ENCODE measurements at places on chromosomes 1 and 21.

- no peak for DNase-seq
Observed at GRCh38 chr1:13830616-13831280, 130.8 kb downstream of the PRDM2 start.

DNA sequence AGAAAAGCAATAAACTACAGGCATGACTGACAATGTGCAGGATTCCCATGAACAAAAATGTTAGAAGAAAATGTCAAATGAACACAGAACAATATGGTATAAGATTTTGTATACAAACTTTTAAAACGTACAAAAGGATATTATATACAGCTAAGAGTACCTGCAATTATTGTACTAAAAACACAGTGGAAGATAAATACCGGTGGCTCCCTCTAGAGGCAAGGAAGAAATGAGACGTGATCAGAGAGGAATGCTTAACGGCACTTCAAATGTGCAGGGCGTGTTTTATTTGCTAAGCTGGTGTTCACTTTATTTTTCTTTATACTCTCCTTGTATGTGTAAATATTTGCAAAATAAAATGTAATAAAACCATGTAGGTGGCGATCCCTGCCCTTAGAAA lies 191.8 kb upstream of the SAMSN1 start:
- DNase-seq: peak; percentile 12

DNA sequence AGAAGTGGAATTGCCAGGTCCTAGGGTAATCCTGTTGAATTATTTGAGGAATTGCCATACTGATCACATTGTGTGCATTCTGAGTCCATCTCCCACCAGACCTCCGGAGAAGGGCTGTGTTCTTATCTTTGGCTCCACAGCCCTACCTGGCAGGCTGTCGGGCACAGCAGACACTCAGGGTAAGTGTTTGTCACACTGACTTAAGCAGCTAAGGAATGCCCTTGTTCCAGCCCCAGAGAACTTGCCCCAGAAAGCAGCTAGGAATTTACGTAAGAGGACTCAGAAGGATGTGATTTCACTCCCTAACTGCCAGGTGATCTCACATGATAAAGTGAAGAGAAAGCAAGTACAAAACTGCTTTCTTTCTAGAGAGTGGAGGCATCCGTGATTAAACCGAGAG lies 21.0 kb downstream of the VASH2 start:
- DNase-seq: no peak

- DNase-seq: no peak
Observed at GRCh38 chr1:230643908-230644307, 1.6 kb downstream of the COG2 start.

- DNase-seq: no peak
Observed at GRCh38 chr1:239421811-239422210, 35.4 kb downstream of the CHRM3 start.

DNA sequence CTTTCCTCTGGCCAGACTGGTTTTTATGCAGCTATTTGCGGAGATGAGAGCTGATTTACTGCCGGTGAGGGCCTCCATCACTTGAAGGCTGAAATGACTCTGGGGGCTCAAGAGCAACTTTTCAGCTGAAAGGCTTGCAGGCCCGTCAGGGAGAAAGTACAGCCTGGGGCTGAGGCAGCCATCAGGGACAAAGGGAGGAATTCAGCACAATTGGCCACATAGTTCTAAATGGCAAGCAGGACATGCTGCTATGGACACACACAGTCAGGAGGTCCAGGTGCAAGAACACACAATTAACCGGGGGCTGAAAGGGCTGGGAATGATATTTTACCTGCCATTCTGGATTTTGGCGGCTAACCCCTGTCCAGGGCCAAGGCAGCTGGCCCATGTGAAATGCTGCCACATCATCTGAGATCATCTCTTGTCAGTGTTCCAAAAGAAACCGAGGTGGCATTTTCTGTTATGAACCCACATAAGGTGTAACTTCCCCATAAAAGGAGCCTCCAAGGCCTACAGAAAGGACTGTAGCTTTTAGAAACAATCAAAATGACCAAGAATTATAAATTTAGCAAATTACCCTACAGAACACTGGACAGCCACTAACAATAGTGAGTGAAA lies 58.2 kb downstream of the LMX1A start:
- no peak for DNase-seq

DNA sequence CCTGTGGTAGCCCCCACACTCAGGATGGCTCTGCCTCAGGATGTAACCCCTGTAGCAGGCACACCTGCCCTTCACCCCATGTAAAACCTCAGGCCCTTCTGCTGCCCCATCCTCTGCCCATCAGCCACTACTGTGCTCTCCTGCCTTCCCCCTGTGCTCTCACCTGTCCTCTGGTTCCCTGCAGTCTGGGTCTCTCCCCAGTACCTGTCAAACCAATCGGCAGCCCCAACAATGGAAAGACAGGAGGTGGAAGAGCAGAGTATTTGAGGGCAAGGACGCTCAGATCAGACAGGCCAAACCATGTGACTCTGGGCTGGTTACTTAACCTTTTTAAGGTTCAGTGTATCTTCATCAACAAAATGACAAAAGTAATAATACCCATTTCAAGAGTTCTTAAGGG lies 30.9 kb downstream of the SMIM12 start:
- no peak for DNase-seq

DNA sequence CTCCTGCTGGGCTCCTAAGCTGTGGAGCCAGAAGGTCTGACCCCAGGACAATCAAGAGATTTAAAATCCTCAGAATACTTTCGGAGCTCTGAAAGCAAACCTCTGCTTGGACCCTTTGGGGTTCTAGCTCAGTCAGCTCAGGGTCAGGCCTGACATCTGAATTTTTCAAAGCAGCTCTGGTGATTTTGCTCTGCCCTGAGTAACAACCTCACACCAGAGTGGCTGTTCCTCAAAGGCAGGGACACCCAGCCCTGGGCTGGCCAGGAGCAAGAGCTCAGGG lies 11.9 kb downstream of the SLC1A7 start:
- no peak for DNase-seq

GRCh38 chr21:32004291-32004690 lies 131.5 kb downstream of the HUNK start:
- no peak for DNase-seq

DNA sequence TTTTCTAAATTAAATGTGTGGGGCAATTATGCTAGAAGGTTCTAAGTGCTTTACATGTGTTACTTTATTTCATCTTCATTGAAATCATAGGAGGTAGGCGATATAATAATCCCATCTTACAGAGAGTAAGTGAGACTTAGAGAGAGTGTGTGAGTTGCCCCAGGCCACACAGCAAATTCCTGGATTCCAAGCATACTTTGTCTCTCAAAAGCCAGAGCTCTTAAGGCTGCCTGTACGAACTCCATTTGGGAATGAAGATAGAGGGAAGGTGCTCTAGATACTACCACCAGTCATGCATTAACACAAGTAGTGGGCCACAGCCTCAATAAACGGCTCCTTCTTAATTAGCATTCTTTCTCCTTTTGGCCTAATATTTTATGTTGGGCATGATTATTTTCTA lies 170.1 kb downstream of the SIPA1L2 start:
- peak; percentile 46 for DNase-seq

DNA sequence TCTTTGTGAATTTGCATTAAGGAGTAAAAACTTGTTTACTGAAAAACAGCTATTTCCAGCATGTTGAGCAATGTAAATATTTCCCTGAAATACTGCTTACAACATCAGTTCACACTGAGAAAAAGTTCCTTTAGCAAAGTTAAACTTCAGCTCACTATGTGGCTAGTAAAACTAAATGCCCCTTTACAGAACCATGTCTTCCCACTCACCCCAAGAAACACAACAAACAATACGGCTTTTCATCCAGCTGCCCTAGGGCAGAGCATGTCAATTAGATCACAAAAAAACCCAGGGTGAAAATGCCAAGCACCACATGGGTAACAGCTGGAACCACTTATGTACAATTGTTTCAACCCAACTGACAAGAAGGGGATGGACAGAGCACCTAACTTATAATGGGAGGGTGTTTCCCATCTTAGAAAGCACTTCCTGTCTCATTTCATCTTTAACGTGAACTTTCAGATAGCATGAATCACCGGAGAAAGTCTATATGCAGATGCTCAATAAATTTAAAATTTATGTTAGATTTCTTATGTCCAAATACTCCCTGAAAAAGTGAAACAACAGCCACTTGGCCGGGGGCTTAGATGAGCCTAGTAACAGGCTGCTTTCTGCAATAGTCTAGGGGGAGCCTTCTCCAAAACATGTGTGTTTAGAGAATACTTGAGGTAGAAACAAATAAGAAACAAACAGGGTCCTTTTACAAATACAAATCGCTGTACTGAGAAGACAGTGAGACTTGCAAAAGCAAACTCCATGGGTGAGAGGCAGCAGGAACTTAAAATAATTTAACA lies 6.6 kb downstream of the NID1 start:
- DNase-seq: no peak

GRCh38 chr1:118099686-118100085 lies 85.3 kb downstream of the SPAG17 start:
- no peak for DNase-seq

DNA sequence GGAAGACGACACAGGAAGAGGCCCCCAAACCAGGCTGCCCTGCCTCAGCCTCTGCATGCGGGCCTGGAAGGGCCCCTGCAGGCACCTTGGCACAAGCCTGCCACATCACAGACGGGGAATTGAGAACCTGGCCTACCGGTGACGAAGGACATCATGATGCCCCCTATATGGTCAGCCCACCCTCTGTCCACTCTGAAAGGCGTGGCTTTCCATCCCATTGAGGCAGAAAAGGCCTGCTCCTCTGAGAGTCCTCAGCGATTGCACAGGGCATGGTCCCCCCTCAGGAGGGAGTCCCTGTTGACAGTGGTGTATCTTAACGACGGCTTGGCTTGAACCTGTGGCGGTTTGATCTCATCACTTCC lies 11.4 kb downstream of the KRTAP10-1 start:
- DNase-seq: peak; percentile 35

GRCh38 chr1:64882574-64883255 lies 83.6 kb downstream of the JAK1 start:
- DNase-seq: no peak

GRCh38 chr1:39127513-39127912 lies 77.0 kb upstream of the MACF1 start:
- no peak for DNase-seq

DNA sequence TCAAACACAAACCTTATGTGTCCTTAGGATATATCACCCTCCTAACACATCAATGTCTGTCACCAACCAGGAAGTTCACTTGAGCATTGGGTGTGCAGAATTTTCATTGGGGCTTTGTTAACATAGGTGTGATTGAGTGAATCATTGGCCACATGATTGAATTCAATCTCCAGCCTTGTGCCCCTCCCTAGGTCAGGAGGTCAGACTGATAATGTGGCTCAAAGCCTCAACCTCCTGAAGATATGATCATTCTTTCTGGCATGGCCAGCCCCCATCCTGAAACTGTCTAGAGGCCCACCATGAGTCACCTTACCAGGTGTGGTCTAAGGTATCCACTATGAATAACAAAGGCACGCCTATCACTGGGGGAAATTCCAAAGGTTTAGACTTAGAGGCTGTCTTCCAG lies 90.1 kb downstream of the PKN2 start:
- DNase-seq: peak; percentile 43

DNA sequence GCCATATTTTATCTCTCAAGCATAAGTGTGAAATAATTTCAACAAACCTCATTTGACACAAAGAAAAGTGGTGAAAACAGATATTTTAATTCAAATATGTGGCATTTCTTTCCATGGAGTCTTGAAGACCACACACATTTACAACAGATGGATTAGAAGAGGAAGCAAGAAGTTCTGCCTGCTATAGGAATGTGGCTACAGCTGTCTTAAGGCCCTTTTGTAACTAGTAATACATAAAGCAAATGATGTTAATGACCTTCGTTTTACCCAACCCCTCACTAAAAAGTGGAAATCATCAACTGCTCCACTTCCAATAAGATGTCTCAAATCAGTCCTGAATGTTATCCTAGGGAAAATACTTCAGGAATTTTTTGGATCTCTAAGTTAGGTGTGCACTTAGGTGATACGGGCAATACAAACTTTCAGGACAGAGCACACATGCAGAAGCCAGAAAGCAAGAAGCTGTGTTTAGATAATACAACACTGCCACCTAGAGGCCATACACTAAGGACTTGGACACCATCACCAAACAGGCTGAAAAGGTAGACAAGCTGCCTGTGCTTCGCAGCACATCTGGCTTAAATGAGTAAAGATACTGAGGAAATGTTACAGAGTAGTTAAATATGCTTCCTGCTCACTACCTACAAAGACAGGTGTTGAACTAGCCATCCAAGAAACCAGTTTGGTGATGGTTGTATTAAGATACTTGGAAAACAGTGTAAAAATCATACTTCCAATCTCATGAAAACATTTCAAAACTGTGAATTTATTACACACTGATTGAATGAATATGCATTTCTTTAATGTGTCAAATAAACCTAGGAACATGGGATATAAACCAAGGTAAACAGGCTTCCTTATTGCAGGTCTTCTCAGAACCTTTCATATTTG lies 24.4 kb downstream of the RRAGC start:
- peak; percentile 65 for DNase-seq

DNA sequence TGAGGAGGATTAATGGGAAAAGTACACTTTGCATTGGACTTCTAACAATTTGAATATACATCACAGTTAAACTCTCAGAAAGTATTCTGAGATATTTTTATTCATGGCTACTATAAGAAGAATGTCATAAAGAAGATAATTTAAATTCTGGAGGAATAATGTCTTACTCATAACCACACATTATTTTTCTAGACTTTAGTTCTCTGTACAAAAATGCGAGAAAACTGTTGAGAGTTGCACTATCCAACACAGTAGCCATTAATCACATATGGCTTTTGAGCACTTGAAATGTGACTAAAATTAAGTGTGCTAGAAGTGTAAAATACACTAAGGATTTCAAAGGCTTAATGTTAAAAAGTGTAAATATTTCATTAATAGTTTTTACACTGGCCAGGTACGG lies 53.8 kb downstream of the CRB1 start:
- DNase-seq: no peak

DNA sequence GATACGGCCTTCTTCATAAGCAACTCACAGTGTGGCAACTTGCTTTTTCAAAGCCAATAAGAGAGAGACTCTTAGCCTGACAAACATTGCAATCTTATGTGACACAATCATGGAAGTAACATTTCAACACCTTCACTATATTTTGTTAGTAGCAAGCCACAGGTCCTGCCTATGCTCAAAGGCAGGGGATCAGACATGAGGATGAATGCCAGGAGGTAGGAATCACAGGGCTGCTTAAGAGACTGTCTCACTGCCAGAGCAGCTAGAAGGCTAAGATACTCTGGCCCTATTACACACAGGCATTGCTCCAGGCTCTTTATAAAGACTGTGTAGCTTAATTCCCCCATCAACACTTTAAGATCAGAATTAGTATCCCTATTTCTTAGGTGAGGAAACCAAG lies 236.2 kb upstream of the KAZN start:
- DNase-seq: no peak

GRCh38 chr1:173195596-173196088 lies 11.5 kb downstream of the TNFSF4 start:
- DNase-seq: no peak

- no peak for DNase-seq
Observed at GRCh38 chr1:218717575-218717974, 372.4 kb downstream of the TGFB2 start.

All from H7 (cell line).